ENCODE measurements at places on chromosomes 5 and 9.
A peak's percentile ranks its signal among the peaks of the same experiment; 100 is the strongest.

GRCh38 chr5:141877356-141878185 lies 639 bp downstream of the PCDH1 start:
- DNase-seq = peak; percentile 26

DNA sequence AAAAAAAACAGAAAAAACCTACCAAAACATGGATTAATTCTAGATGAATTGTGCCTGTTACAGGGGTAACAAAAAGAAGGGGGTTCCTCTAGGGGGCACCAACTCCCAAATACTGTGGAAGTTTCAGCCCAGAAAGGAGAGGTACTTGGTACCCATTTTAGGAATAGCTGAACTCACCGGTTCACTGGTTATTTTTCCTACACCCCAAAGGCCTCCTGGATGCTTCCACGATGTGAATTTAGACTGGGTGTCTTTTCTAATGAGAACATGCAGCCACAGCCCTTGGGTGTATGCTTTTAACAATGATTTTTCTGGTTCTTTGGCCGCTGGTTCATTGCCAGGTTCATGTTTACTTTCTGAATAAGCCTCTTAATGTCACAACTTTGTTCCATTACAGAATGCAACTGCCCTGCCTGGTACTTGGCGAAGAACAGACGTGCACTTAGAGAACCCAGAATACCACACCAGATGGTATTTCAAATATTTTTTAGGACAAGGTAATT lies 46.7 kb downstream of the GARNL3 start:
- DNase-seq = peak; percentile 68

DNA sequence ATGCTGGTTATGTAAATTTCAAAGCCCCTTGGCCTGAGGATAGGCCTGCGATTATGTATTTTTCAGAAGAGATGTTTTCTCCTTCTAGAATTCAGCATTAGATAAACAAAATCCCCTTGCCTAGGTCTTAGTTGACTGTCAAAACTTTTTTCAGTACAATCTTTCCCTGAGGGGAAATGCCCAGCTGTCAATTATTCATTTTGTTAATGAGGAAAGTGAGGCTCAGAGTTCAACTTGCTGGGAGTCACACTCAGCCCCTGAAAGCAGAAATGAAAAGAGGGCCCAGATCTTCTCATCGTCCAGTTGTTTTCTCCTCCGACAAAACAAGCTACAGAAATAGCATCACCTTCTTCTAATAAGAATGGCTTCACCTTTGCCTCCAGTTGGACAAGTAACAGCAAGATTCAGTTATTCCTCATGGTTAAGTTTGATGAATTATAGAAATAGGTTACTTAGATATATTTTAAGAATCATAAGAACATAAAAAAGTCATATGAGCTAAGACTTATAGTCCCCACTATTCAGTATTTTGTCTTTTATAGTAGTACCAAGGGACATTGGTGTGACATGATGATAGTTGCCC lies 627.1 kb upstream of the WWC1 start:
- no peak for DNase-seq

GRCh38 chr9:98375138-98375726 lies 119.8 kb upstream of the TBC1D2 start:
- DNase-seq = no peak

- DNase-seq = peak; percentile 96
Observed at GRCh38 chr9:33415501-33416038, 13.2 kb upstream of the AQP7 start.

Data from activated CD8-positive, alpha-beta T cell treated with anti-CD3 and anti-CD28 coated beads, Interleukin-2, amount 10 ng/mL, durations not matched to agents 7 days and 5 days (primary cell).